Heart left ventricle (tissue), 16 donors: ENCODE measurements at places on chromosomes 13 and 19. TPM values are rescaled to one million over a fixed set of nuclear protein-coding genes. Genes with fewer than 3 reads are reported as not detected.
A peak's percentile ranks its signal among the peaks of the same experiment; 100 is the strongest.

Gene MYPOP
- total RNA-seq: 8.3 TPM

GRCh38 chr13:51249770-51250741, 27.9 kb downstream of the FAM124A start:
- DNase-seq: no peak
- peaks cover 7% of the 10 kb centered on the region for H3K4me1 ChIP-seq
- H3K27me3 ChIP-seq: no peaks in the 10 kb centered on the region
- peaks cover 11% of the 10 kb centered on the region for H3K36me3 ChIP-seq
- H3K27ac ChIP-seq: no peak overlapping the region
- H3K4me3 ChIP-seq: no peak overlapping the region

Gene IGLON5
- not detected for total RNA-seq

DNA sequence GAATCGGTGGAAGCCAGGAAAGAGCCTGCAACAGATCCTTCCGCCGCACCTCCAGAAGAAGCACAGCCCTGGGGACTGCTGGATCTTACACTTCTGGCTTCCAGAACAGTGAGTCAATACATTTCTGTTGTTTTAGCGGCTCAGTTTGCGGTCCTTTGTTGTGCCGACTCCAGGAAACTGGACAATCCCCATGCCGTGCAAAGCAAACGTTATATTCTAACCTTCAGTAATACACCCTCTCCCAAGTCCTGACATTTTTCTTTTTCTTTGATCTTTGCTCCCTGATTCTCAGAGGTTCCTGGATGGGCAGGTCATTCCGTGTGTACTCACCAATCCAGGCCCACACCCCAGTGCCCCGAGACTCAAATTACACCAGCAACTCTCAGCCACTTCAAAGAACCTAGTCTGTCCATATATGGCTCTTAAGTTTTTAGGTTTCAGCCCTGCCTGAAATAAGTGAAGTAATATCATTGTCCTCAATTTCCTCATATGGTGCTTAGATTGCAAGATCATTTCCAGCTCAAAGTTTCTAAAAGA, 387.1 kb upstream of the SGCG start:
- no peak overlapping the region for H3K4me3 ChIP-seq
- no peaks in the 10 kb centered on the region for H3K27me3 ChIP-seq
- no peak for DNase-seq
- no peaks in the 10 kb centered on the region for H3K36me3 ChIP-seq
- no peaks in the 10 kb centered on the region for H3K4me1 ChIP-seq
- H3K27ac ChIP-seq: no peak overlapping the region

GRCh38 chr19:1258707-1259205, 10.4 kb downstream of the MIDN start:
- DNase-seq: no peak
- H3K27ac ChIP-seq: peak overlapping the region; percentile 99
- H3K27me3 ChIP-seq: no peaks in the 10 kb centered on the region
- peaks cover 52% of the 10 kb centered on the region for H3K36me3 ChIP-seq
- peaks cover 27% of the 10 kb centered on the region for H3K4me1 ChIP-seq
- H3K4me3 ChIP-seq: peak overlapping the region; percentile 43

DNA sequence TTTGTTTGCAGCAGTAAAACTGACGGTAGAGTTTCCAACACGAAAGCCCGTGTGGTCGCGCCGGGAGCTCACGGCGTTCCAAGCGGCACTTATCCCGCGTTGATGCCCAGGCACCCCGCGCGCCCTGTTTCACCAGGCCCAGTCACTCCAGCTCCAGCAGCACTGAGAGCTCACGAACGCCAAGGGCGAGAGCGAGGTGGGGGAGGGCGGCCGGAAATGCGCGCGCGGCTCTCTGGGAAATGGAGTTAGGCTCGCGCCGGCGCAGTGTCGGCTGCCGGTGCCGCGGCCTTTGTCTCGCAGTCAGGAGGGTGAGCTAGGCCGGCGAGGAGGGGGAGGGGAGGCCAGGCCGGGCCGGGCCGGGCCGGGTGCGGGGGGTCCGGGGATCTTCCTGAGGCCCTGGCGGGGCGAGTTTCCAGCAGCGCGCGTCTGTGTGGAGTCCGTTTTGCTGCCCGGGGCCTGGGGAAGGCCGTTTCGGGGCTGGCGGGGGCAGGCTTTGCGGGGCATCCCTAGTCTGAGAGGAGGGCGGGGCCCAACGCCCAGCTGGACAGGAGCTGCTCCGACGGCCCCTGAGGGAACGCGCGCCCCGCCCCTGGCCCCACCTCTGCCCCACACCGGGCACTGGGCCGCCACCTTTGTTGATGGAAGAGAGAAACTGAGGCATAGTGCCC, at the start of gene ZNF135:
TSS of gene ZNF135 (plus strand) at position 280 of the 668 bp plus-strand sequence. CDS start 721 bp downstream, outside the sequence.
- H3K4me1 ChIP-seq: peaks cover 16% of the 10 kb centered on the region
- peak; percentile 93 for DNase-seq
- peak within 1 kb of the TSS; percentile 63 for H3K4me3 ChIP-seq
- H3K27me3 ChIP-seq: no peaks in the 10 kb centered on the region
- peak within 1 kb of the TSS; percentile 100 for H3K27ac ChIP-seq
- no peaks in the 10 kb centered on the region for H3K36me3 ChIP-seq

- no peak for DNase-seq
- no peak overlapping the region for H3K27ac ChIP-seq
- H3K36me3 ChIP-seq: no peaks in the 10 kb centered on the region
- no peaks in the 10 kb centered on the region for H3K27me3 ChIP-seq
Observed at GRCh38 chr13:27679896-27680295, 58.2 kb downstream of the POLR1D start.

GRCh38 chr19:1755467-1756171, 2.3 kb downstream of the ONECUT3 start:
- H3K4me3 ChIP-seq: no peak overlapping the region
- DNase-seq: no peak
- H3K4me1 ChIP-seq: no peaks in the 10 kb centered on the region
- H3K36me3 ChIP-seq: no peaks in the 10 kb centered on the region
- H3K27me3 ChIP-seq: peaks cover 86% of the 10 kb centered on the region

DNA sequence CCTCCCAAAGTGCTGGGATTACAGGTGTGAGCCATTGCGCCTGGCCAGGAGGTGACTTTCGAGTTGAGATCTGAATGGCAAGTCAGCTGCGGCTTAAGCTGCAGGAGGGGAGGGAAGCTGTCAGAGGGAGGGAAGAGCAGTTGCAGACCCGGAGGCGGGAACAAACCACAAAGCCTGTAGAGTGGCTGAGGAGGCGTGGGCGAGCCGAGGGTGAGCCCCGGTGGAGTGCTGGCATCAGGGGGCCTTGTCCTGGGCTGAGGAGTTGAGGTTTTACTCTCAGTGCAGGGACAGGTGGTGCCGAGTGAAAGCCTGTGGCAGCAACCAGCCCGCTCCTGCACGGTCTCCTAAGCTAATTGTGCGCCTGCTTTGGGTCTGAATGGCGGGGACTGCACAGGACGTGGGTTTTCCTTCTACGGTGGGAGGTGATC, 24.2 kb downstream of the PPP1R37 start:
- H3K36me3 ChIP-seq: no peaks in the 10 kb centered on the region
- no peak for DNase-seq
- no peak overlapping the region for H3K27ac ChIP-seq
- no peak overlapping the region for H3K4me3 ChIP-seq
- no peaks in the 10 kb centered on the region for H3K4me1 ChIP-seq

DNA sequence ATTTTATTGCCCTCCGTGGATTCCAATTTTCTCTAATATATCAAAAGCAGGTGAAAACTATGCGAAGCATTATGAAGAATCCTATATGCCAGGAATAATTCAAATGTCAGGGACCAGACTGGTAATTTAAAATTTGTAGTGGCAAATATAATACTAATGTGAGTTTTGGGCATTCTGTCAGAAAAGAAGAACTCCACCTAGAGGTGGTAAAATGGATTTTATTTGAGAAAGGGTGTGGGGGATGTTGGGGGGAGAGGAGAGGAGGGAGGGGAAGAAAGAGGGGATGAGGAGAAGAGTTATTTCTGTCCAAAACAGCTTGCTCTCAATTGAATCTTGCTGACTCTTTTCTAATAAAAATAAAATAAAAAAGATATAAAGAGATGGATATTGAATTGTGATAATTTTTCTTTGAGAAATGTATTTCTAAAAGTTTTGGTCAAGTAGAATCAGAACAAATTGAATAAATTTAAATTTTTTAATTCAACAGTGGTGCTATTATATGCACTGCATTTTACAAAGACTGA, 929.3 kb upstream of the SLITRK5 start:
- DNase-seq: no peak
- no peaks in the 10 kb centered on the region for H3K4me1 ChIP-seq
- H3K27me3 ChIP-seq: no peaks in the 10 kb centered on the region
- H3K4me3 ChIP-seq: no peak overlapping the region
- H3K36me3 ChIP-seq: no peaks in the 10 kb centered on the region

DNA sequence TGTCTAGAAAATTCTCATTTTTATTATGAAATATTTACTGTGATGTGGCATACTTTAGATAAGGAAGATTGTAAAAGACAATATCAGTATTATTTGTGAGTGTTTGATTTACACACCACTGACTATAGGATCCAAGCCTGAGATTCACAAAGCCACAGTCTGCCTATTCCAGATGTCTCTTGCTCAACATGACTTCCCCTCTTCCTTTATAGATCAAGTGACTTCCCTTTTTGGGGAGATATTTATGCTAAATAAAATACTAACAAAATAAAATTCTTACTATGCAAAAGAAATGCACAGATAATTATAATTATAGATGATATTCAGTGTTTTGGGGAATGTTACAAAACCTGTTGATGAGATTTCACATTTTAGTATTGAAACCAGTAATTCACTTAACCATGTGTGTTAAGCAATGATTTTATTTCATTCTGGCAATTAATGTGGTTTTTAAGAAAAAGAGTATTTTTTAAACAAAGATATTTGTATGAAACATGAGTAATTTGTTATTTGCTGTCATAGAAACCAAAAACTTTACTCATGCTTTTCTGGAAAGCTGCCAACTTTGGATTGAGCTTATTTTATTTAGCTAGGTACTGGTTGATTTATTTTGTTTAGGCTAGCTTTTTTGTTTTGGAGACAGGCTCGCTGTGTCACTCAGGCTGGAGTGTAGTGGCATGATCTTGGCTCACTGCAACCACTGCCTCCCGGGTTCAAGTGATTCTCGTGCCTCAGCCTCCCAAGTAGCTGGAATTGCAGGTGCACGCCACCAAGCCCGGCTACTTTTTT, 13.7 kb upstream of the GPR183 start:
- no peaks in the 10 kb centered on the region for H3K27me3 ChIP-seq
- no peak for DNase-seq

GRCh38 chr13:67107979-67108378, 122.2 kb downstream of the PCDH9 start:
- H3K4me1 ChIP-seq: no peaks in the 10 kb centered on the region
- no peak overlapping the region for H3K27ac ChIP-seq
- no peak overlapping the region for H3K4me3 ChIP-seq
- no peaks in the 10 kb centered on the region for H3K36me3 ChIP-seq

Gene GFY
- total RNA-seq: not detected

DNA sequence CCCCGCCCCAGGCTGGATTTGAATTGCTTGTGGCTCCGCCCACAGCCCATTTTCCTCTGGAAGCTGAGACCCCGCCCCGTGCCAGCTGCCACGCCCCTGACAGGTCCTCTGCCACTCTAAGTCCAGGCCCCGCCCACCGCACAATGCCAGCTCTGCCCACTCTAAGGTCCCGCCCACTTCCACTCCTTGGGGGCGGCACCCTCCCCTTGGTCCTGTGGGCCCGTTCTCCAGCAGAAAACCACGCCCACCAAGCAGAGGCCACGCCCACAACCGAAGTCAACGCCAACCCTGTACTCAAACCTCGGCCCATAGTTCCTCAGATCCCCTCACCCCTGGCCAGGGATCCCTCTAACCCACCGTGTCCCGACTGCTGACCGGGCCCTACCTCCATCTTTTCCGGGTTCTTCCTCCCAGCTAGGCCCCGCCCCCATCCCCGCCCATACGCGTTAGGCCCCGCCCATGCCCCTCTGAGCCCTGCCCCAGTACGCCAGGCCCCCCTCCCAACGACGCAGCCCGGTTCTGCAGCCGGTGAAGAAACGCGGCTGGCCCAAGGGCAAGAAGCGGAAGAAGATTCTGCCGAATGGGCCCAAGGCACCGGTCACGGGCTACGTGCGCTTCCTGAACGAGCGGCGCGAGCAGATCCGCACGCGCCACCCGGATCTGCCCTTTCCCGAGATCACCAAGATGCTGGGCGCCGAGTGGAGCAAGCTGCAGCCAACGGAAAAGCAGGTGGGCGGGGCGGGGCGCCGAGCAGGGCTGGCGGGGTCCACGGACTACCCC, 1.3 kb downstream of the HMG20B start:
- no peak overlapping the region for H3K27ac ChIP-seq
- peak; percentile 93 for DNase-seq
- H3K36me3 ChIP-seq: peaks cover 9% of the 10 kb centered on the region
- no peaks in the 10 kb centered on the region for H3K27me3 ChIP-seq
